ENCODE measurements at places on chromosomes 3 and 15.
A peak's percentile ranks its signal among the peaks of the same experiment; 100 is the strongest.

DNA sequence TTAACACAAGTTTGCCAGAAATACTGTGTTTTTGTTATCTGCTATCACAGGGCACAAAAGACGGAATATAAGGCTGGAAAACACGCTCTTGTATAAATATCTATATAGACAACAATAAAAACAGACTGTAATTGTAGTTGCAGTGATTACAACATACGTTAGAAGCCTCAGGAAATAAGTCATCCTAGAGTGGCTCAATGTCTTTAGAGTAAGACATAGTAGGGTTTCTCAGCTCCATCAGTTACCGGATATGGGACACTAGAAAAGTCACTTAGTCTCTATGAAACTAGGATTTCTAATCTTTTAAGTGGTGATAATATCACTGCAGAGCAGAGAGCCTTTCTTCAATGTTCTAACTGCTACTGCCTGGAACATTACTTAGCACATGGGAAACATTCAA is 208.8 kb downstream of the STAG1 start:
- no peak for DNase-seq

DNA sequence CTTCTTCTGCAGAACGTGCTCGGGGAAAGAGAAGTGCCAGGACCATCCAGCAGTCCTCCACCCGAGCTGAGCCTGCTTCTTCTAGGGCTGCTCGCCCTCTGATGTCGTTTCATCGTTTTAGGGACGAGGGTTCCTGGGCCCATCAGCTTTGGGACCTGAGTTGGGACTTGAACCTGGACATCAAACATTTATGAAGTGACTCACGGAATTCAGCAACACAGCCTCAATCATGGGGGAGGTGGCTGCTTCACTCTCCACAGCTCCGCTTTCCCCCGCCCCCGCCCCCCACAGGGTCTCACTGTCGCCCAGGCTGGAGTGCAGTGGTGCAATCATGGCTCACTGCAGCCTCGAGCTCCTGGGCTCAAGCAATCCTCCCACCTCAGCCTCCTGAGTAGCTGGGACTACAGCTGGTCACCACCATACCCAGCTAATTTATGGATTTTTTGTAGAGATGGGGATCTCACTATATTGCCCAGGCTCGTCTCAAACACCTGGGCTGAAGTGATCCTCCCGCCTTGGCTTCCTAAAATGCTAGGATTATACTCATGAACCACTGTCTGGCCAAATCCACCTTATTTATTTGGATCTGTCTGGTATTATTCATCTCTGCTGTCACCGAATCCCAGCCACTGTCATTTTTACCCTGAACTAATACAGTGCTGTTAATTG is 725 bp upstream of the SCAMP2 start:
- peak; percentile 27 for DNase-seq

DNA sequence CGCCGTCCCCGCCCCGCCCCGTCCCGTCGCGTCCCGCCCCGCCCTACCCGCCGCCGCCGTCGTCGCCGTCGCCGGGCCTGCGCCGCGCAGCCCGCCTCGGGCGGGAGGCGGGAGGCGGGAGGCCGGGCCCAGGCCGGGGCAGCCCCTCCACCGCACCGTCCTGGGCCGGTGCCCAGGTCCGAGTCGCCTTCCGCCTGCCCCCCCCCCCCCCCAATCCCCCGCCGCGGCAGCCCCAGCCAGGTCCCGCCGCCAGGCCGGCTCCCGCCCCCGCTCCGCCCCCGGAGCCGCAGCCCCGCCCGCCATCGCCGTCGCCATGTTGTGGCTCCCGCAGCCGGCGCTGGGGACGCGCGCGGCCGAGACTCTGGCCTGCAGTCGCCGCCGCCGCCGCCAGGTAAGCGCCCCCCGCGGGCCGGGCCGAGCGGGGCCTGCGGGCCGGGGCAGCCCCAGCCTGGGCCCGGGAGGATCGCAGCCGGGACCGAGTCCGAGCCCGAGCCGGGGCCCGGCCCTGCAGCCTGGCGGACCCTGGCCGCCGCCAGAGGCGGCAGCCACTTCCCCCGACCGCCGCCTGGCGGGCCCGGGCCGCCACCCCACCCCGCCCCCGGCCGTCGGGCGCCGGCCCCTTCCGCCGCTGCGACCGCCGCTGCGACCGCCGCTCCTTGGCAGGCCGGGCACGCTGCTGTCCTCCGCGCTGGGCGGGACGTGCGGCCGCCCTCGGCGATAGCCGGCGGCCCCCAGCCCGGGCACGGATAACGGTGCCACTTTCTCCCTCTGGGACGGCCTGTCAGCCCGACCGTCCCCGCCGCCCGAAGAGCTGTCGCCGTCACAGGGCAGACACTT is at the start of gene ZNF592:
ZNF592 (plus strand) TSS at position 319 of the 837 bp plus-strand sequence. CDS start 34,084 bp downstream, outside the sequence.
- DNase-seq, result peak; percentile 87

GRCh38 chr3:194137008-194137505 is 1.1 kb downstream of the HES1 start:
- DNase-seq, result peak; percentile 30

- no peak for DNase-seq
These were observed 1.3 kb downstream of the LRRC15 start for GRCh38 chr3:194367992-194368841.

DNA sequence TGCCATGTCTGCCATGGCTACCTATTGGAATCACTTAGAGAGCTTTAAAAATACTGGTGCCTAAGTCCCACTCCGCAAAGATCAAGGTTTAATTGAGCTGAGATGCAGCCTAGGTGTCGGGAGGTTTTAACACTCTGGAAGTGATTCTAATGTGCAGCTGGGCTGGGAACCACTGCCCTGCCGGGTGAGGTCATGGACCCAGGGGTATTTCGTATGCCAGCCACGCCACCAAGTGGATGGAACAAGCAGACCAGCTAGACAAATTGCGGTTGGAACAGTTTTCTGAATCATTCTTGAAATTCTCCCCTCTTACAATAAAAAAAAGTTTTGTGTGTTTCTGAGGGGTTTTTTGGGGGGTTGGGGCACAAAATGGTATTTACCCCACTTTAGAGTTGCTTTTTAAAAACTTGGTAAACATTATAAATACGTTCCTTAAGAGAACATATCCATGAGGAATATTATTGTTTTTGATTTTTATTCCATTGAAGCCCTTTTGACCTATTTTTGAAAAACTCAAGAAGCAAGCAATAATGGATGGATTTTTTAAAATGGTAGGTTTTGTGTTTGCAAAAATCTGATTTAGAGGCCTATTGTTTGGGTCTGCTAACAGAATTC is 66.2 kb upstream of the CSTA start:
- peak; percentile 43 for DNase-seq

- DNase-seq, result no peak
These were observed 69.3 kb downstream of the NTRK3 start for GRCh38 chr15:88187195-88187594.

DNA sequence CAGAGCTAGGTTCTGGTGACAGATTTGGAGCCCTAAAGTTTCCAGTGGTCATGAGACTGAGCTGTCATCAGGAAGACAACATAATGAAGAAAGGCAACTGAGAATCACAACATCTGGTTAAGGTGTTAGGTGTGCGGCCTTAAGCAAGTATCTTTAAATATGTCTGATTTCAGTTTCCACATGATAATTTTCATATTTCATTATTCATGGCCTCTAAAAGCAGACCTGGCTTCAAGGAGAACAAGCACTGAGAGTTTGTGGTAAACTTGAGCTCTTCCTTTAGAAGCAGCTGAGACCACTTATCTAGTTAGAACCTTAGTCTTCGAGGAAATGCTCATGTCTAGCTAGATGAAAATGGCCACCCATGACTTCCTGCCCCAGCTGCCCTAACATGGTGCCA is 25.7 kb upstream of the MYLK start:
- DNase-seq, result no peak

- DNase-seq, result no peak
These were observed 9.4 kb upstream of the GNAT1 start for GRCh38 chr3:50181985-50182384.

DNA sequence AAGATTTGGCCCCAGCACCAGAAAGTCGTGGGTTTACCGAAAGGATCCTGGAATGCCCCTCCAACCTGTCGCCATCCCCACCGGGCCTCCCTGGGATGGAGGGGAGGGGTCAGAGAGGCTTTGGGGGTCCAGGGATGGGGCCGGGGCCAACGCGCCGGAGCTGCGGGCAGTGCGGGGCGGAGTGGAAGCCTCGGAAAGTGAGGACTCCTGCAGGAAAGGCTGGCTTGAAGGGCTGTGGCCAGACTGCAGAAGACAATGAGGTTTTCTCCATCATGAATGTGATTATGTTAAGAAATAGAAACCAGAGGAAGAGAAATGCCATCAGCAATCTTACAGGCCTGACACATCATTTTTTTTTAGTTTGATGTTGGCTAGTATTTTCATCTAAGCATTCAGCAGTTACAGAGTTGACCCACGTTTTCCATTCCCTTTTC is 738 bp downstream of the YEATS2 start:
- DNase-seq, result peak; percentile 28

DNA sequence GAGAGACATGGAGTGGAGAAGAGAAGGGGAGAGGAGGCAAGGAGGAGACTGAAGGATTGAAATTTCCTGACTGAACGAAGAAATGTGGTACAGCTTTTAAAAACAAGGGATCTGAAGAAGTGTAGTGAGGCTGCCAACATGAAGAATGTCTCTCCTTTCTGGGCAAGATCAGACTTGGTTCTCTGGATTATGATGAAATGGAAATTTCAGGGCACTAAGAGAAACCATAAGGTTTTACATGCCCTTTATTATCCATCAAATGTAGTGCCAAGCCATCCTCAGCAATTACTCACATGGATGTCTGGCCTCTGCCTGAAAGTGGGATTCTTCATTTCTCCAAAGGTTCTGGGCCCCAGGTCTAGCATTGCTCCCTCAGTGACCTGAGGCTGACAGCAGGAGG is 77.6 kb upstream of the CCDC80 start:
- DNase-seq, result no peak

DNA sequence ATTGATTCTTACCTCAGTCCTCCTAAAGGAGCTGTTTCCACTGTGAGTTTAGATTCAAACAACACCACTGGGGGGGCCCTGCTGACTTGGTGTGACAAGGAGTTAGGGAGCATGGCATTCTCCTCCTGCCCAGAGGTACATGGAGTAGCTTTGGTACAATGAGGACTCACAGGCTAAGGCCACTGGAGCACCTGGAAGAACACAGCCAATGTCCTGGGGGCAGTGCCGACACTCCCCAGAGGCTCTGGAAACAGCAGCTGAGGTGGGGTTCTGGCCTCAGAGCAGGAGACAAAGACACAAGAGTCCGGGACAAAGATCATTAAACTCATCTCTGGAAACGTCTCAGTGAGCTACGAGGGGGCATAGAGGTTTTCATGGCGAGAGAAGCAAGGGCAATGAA is 69.7 kb upstream of the POMGNT2 start:
- no peak for DNase-seq

All from CD4-positive, alpha-beta T cell treated with Interleukin-17A for 1 hour (primary cell).